ENCODE measurements at places on chromosomes 3 and 15. TPM values are rescaled to one million over a fixed set of nuclear protein-coding genes. Genes with fewer than 3 reads are reported as not detected.
A peak's percentile ranks its signal among the peaks of the same experiment; 100 is the strongest.

The CCDC9B gene
- total RNA-seq = 8.5 TPM

- DNase-seq = peak; percentile 73
Observed at GRCh38 chr15:43934480-43934879, 107.7 kb downstream of the WDR76 start.

The TMEM212 gene
- total RNA-seq = not detected

DNA sequence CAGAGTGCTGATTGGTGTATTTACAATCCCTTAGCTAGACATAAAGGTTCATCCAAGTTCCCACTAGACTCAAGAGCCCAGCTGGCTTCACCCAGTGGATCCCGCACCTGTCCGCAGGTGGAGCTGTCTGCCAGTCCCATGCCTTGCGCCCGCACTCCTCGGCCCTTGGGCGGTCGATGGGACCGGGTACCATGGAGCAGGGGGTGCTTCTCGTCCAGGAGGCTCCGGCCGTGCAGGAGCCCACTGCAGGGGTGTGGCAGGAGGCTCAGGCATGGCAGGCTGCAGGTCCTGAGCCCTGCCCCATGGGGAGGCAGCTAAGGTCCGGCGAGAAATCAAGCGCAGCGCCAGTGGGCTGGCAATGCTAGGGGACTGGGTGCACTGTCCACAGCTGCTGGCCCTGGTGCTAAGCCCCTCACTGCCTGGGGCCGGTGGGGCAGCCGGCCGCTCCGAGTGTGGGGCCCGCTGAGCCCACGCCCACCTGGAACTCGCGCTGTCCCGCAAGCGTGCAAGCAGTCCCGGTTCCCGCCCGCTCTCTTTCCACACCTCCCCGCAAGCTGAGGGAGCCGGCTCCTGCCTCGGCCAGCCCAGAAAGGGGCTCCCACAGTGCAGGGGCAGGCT lies 1206.3 kb downstream of the OTOL1 start:
- DNase-seq = no peak

GRCh38 chr3:72088486-72089025 lies 303.6 kb upstream of the PROK2 start:
- no peak for DNase-seq

GRCh38 chr15:62779036-62779770 lies 263.3 kb upstream of the TPM1 start:
- DNase-seq = peak; percentile 97

The TMEM266 gene
- total RNA-seq = not detected

The OR5K2 gene
- not detected for total RNA-seq

DNA sequence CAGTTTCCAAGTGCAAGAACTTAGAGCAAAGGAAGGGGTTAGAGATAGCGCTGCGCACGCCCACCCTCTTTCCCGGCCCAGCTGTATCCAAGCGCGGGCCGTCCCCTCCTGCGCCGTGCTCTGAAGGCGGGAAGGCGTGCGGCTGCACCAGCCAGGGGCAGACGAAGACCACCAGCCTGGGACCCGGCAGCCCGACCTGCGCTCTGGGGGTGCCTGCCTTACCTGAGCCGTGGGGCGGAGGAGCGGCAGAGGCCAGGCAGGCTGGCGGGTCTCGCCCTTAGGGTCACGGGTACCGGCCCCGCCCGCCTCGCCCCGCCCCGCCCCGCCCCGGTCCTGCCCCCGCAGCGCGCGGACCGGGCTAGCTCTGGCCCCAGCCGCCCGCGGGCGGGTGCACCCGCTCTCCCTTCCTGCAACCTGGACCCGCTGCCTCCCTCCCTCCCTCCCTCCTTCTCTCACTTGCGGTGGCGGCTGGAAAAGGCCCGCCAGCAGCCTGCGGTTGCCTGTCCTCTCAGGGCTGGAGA lies at the start of gene WDR72:
WDR72 (minus strand) TSS at position 253 of the 521 bp plus-strand sequence. CDS start 26,514 bp downstream, outside the sequence.
- DNase-seq = no peak

GRCh38 chr3:142215106-142215505 lies 10.3 kb downstream of the GK5 start:
- no peak for DNase-seq

The OXNAD1 gene
- total RNA-seq = 12.9 TPM

DNA sequence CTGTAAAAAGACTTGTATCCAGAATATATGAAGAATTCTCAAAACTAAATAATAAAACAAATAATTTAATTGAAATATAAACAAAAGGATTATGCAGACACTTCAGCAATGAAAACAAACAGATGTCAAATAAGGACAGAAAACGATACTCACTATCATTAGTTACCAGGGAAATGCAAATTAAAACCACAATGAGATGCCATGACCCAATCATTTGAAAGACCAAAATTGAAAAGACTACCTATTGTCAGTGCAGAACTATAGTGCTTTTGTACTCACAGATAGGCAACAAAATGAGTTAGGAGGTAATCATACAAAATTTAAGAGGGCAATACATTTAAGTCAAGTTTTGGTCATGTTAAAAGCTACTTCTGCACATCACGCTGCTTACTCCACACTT lies 31.6 kb upstream of the OR5K4 start:
- no peak for DNase-seq

DNA sequence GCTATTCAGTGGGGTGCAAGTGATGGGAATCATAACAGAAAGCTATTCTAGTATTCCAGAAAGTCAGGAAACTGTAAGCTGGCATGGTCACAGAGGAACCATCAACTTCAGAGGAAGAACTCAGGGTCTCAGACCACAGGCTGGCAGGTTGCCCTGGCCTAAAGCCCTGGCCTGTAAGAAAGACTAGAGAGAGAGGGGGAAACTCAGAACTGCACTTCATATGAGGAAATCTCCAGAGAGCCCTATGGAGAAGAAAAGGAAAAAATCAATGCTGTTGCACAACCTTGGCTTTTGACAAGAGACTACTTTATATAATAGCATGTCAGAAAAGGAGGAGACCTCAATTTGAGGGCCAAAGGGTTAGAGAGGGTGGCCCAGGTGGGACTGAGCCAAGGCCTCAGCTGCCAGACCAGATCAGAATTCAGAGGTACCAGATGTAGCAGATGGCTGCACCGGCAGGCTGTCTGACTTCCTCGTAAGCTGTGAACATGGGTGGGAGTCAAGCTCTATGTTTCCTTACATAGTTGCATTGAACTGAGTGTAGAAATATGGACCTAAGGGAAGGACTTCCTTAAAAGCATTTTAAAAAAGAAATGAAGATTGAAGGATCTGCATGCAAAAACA lies 333.8 kb downstream of the PDCD6IP start:
- no peak for DNase-seq

The DUOXA2 gene
- not detected for total RNA-seq

GRCh38 chr15:101013201-101013550 lies 94.0 kb downstream of the LRRK1 start:
- DNase-seq = no peak

Measured in RPMI7951 (cell line).